ENCODE measurements at places on chromosomes 5 and 9.
A peak's percentile ranks its signal among the peaks of the same experiment; 100 is the strongest.

GRCh38 chr9:14094491-14094890 is 219.4 kb downstream of the NFIB start:
- no peak for DNase-seq

- no peak for DNase-seq
Measured at GRCh38 chr5:52846182-52846842, 58.6 kb downstream of the ITGA1 start.

GRCh38 chr5:112682621-112683061 is 55.0 kb upstream of the APC start:
- DNase-seq: no peak

- no peak for DNase-seq
Measured at GRCh38 chr5:158992037-158992740, 107.5 kb downstream of the EBF1 start.

DNA sequence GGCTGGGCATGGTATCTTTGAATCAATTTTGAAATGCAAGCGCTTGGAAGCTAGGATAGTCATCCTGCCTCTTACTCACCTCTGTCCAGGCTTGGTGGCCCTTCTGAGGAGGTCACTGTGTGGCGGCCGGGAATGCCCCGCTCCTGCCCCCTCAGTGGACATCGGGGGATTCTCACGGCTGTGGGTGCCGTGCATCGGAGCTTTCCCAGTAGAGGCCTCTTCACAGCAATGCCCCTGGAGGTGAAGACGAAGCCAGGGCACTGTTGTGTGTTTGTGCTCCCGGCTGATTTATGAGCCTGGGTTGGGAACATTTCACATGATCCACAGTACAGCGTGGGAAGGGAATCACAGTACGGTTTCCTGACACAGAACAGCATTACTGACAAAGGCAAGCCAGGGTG is 147.5 kb downstream of the NXNL2 start:
- DNase-seq: no peak

DNA sequence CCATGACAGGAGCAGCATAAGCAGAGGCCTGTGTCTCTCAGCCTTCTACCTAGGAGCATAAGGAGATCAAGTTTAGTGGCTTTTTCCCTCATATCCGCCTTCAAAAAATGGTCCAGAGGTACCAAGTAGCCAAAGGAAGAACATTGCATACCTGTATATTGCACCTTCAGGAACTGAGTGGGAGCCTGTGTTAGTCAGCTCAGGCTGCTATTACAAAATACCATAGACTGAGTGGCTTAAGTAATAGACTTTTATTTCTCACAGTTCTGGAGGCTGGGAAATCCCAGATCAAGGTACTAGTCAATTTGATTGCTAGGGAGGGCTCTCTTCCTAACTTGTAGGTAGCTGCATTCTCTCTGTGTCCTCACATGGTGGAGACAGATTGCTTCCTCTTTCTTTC is 597.4 kb upstream of the PTGER4 start:
- DNase-seq: no peak

DNA sequence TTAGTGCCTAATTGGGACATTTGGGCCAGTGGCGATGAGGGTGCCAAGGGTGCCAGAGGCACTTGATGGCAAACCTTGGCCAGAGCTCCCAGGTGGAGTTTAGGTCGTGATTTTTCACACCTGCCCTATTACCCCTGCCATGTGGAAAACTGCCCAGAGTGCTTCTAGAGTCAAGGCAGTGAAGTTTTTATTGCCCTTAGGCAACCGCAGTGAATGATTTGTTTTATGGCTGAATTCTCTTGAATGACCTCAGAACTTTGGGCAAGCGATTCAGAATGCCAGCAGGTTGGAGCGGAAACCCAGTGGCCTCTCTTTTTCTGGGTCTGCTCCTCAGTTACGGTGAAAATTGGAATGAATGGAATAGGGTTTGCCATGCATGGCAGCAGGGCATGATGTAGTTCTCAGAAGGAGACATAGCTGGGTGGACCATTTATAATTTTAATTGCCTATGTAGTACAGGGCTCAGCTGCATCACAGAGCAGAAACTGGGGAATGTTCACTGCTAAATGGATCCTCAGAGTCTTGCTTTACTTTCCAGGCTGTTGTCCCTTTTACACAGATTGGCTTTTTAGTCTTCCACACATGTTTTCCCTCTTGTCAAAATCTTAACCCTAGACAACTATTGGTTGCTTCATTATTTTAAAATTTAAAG is 820.0 kb upstream of the SEMA6A start:
- DNase-seq: no peak

GRCh38 chr9:135147474-135147805 is 60.0 kb downstream of the OLFM1 start:
- DNase-seq: peak; percentile 26

DNA sequence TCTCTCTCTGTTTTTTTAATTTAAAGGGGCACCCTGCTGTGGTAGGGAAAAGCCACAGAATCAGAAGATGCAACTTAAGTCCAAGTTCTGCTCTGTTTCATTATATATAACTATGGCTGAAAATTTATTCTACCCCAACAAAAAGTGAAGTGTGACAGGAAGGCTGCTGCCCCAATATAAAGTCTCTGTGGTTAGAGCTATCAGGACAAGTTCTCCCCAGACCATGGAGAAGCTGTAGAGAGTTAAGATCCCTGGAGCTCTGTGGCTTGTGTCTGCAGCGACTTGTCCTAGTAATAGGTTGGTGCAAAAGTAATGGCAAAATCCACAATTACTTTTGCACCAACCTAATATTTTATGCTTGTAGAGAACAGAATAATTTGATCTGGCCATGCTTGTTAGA is 250.9 kb downstream of the PSAT1 start:
- DNase-seq: no peak

DNA sequence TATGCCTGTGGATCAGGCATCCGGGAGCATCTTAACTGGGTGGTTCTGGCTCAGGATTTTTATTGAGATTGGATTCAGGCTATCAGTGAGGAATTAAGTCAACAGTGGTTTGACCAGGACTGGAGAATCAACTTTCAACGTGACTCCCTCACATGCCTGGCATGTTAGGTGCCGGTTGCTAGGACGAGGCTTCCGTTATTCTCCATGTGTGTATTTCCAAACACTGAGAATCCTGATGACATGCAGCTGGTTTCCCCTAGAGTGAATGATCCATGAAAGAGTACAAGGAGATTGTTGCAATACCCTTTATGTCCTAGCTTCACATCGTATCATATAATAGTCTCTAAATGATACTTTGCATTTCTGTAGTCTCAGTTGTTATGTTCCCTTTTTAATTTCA is 529.2 kb downstream of the ANXA1 start:
- no peak for DNase-seq

DNA sequence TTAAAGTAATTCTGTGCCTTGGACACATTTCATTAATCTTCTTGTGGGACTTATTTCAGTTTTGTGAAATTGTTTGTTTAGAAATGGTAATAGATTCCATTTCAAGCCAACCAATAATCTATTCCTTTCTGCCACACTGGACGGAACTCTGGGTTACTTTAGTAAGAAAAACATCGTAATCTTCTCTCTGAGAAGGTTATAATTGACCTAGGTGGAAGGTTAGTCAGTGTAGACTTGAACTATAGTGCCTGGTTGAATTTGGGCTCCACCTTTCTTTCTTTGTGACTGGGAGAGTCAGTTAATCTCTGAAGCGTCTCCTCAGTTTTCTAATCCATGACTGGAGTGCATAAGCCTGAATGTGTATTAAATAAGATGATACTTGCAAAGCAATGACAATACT is 89.7 kb upstream of the PRLR start:
- no peak for DNase-seq

- DNase-seq: peak; percentile 86
Measured at GRCh38 chr9:105114964-105115728, 129.3 kb upstream of the SLC44A1 start.

GRCh38 chr9:4986296-4986695 is 1.2 kb downstream of the JAK2 start:
- DNase-seq: no peak

DNA sequence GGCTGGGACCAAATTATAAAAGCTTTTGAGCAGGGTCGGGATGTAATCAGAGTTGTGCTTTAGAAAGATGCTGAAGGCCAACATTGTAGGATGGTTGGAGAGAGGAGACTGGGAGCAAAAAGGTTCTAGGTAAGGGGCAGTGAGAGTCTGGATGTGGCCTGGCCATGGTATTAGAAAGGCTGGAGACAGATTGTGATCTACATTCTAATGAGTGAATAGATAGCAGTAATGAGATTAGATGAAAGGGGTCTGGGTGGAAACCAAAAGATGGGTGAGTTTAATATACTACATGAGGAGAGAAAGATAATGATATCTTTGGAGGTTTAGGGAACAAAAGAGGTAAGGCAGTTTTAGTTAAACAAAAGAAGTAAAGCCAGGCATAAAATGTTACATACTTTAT is 88.8 kb upstream of the SH3GL2 start:
- peak; percentile 67 for DNase-seq

- no peak for DNase-seq
Measured at GRCh38 chr9:9041756-9042155, 1242.2 kb upstream of the DMAC1 start.

GRCh38 chr5:171641891-171642290 is 143.7 kb upstream of the SMIM23 start:
- no peak for DNase-seq

DNA sequence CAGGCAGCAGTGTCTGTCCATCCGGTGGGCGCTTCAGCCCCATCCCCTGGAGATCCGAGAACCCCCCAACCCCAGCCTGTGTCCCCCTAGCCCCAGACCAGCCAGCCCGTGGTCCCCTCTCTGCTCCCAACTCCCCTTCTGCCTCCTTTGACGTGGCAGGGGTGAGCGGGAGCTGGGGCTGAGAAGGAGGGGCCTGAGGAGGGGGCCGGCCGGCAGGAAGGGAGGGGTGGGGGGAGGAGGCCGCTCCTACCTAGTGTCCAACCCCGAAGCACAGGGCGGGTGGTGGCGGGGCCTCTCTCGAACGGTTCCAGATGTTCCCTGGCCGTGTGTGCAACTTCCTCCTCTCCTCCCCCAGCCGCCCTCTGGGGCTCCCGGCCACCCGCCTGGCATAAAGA is 31.0 kb downstream of the GOLGA2 start:
- DNase-seq: peak; percentile 53

- no peak for DNase-seq
Measured at GRCh38 chr5:60597572-60598320, 102.2 kb downstream of the DEPDC1B start.

DNA sequence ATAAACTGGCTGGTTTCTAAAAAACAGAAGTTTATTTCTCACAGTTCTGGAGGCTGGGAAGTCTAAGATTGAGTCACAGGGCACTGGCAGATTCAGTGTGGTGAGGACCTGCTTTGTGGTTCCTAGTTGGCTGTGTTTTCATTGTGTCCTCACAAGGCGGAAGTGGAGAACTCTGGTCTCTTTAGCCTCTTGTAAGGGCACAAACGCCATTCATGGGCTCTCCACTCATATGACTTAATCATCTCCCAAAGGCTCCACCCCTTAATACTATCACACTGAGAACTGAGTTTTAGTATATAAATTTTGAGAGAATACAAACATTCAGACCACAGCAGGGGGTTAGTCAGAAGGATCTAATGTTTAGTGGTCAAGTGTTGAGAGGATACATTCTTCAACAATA is 208.2 kb downstream of the SEC61B start:
- DNase-seq: no peak

DNA sequence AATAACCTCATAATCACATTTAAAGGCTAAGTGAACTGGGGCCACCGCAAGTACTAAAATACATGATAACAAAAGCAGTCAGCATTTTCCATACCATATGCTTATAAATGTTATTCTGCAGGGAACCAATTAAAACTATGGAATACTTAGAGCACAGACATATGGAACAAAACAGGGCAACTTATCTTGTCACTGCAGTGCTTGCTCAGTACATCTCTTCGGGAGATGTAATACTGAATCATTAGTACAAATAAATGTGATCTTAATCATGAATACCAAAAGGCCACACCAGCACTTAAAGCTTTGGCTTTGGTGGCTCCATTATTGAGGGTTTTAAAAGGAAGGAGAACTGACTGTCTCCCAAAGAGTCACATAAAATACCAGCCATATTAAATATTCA is 32.1 kb downstream of the PRUNE2 start:
- DNase-seq: no peak

DNA sequence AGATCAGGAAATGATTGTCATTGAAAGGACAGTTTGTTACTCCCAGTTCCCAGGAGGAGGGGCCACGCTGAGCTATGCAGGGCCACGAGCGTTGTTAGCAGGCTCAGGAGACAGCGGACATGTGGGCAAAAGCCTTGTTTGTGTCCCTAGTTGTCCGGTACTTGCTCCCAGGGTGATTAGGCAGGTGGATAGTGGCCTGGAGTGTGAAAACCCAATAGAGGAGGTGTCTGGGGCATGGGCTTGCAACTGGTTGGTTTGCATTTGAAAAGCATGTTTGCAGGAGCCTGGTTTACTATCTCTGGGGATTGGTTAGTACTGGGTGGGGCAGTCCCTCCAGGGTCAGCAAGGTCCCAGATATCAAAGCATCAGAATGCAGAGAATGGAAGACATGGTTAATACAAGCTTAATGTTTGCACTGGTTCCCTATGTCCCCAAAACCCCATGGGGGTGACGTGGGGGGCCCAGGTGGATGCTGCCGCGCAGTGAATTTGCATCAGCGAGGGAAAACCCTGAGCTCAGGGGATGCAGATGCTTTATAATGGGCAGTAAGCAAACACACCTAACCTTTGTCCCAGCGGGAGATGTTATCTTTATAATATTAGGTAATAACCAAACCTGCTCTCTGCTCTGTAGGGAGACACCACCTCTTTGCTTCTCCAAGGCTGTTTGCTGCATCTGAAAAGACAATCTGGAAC is 39.7 kb downstream of the ROPN1L start:
- DNase-seq: peak; percentile 49

- DNase-seq: no peak
Measured at GRCh38 chr5:35038891-35039290, 8.9 kb downstream of the AGXT2 start.

GRCh38 chr5:174751154-174752000 is 27.0 kb downstream of the MSX2 start:
- peak; percentile 27 for DNase-seq

DNA sequence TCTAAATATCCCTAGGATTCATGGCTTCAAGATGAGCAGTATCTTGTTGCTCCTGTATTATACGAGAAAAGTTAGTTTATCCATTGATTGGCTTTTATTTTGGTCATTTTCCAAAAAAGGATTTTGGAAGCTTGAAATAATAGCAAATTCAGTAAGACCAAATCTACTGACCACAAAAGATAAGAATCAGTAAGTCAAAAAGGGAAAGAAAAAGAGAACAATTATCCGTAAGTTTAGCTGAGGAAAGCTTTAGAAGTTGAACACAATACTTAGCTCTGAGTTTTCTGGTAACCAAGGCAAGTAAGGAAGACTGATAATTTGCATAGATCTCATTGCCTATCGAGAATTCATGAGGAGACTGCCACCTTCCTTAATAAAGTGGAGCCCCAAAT is 9.1 kb downstream of the TGFBR1 start:
- no peak for DNase-seq

GRCh38 chr5:45694971-45695803 is 993 bp downstream of the HCN1 start:
- peak; percentile 64 for DNase-seq

GRCh38 chr9:98500337-98500919 is 208.3 kb downstream of the GABBR2 start:
- DNase-seq: no peak

DNA sequence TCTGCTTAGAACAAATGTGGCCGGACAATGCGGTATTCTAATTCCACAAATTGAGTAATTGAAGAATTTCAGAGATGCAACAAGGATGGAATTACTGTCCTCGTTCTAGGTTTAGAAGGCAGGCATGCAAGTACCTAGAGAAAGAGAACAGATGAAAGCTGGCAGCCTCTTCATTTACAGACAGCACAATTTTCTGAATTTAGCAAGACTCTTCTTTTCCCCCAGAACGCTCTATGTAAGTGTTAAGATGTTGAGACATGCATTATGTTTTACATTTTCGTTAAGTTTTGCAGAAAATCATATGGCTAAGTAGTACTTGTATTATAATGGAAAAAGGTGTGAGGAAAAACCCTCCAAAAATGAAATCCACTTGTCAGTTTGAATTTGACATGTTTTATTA is 259.5 kb upstream of the ARRDC3 start:
- no peak for DNase-seq
